ENCODE measurements at places on chromosomes 5 and 9.

DNA sequence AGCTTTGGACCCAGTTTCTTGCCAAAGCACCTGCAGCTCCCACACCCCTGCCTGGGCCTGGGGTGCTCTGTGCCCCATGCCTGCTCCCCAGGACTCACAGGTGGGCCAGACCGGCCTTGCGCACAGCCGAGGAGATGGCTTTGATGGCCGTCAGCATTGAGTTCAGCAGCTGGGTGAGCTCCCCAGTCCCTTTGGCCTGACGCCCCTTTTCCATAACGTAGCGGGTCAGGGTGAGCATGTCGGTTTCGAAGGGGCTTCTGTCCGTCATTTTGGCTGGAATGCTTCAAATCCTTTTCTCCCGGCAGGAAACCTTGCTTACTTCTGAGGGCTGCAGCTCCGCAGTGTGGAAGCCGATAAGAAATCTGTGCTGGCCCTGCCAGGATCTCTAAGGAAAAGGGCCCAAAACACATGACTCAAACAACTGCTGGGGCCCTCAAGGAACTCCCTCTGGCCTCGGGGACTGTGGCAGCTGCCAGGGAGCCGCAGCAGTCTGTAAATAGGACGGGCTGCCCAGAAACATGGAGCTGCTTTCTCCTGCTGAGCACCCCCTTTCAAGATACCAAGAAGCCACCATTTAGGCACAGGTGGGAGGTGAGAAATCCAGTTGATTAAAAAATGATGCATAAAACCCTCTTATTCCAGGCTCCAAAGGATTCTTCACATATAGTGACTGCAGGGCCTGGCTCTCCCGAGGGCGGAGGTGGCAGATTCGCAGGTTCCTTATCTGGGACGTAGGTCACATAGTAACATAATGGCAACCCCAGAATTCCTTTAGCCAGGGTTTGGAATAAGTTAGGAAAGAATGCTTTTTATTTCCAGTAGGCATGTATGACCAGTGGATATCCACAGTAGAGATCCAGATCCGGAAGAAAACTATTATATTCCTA, at the start of gene FBP2:
Gene FBP2 (minus strand): TSS at position 366 of the 887 bp plus-strand sequence. CDS start 98 bp downstream, at position 268.
- no peak for DNase-seq

DNA sequence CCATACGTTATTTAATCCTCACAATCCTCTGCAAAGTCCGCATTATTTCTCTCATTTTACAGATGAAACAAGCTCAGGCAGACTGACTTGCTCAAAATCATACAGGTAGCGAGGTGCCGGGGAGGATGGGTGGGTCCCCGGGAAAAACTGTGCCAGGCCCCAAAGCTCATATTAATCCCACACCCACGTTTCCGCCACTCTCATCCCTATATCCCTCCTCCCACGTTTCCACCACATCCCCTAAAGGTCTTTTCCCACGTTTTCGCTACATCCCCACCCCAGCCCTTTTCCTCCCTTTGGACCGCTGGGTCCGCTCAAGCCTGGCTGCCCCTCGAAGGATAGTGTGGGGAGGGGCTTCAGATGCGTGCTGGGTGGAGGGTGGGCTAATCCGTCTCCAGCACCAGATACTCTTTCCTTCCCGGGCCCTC, 434 bp upstream of the FSD1L start:
- DNase-seq = peak; percentile 17

DNA sequence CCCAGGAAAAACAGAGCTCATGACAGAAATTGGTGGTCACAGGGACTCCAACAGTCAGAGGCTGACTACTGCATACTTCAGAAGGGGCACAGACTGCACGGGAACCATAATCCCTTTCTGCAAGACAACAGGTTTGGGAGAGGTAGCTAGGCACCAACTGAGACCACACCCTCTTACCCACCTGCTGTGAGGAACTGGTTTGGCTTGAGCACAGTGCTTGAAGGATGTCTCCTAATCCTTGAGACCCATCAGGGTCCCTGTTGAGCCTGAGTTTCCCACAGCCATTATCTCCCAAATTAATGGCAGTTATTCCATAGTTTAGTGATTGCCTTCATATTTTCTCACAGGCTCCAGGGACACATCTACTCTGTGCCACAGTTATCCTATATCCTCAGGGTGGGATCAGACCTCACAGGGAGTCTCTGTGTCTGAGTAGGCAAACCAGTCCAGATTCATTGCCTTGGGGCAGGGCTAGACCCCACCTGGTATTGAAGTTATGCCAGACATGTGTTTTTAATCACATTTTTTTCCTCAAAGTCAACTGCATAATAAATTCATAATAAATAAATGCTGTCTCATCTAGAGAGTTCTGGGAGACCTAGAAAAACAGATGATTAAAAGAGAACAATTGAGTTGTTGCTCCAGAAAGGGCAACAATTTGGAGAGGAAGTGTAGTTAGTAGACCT, 9.3 kb upstream of the CAST start:
- no peak for DNase-seq

GRCh38 chr9:97985058-97985861, 2.1 kb downstream of the ANP32B start:
- DNase-seq = no peak

DNA sequence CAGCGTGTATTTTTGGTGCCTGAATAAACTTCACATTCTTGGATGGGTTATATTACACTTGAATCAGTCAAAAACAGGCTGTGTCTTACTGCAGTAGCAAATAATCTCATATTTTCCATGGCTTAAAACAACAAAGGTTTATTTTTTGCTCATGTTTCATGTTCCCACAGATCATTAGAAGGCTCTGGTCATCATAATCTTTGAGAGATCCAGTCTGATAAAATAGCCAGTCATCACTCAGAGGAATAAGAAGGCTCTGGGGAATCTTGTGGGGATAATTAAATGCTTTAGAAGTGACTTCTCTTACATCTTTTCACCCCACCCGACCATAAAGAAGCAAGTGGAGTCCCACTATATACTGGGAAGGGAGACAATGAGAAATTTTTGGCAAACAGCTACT, 417.7 kb downstream of the PSAT1 start:
- DNase-seq = peak; percentile 33

GRCh38 chr9:69593301-69593700, 78.9 kb downstream of the APBA1 start:
- no peak for DNase-seq

GRCh38 chr5:158485047-158485446, 614.7 kb downstream of the EBF1 start:
- no peak for DNase-seq

DNA sequence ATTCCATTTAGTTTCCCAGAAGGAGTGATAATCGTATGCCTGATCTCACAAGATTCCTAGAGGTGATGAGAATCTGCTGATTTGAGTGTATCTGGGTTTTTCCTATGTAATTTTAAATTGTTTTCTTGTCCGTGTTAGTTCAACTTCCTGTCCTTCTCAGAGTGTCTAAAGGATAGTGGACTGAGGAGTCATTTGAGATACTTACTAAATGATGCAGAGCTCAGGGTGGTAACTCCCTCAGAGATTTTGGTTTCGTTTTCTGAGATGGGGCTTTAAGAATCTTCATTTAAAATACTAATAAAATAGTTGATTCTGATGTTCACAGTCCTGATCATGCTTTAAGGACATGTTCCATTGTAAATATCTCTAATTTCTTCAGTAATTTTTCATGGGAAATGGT, 30.3 kb downstream of the MELK start:
- peak; percentile 48 for DNase-seq

- no peak for DNase-seq
These were observed 18.7 kb downstream of the IFT74 start for GRCh38 chr9:26974927-26975326.

DNA sequence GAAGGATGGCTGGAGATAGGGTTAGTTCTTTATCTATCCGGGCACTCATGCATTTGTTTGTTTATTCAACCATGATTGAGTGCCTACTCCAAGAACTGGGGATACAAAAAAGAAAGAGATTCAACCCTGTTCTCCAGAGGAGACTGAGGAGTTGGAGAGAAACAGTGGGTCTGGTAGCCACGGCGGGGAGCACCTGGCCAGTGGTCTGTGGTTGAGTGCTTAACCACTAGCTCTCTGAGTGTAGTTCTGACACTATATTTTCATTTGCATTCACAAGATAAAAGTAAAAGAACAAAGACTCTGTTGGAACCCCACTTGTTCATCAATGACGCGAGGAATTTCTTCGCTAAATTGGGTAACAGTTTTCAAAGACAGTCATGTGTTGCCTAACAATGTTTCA, 295.5 kb upstream of the MSX2 start:
- DNase-seq = no peak

- no peak for DNase-seq
These were observed 536.5 kb downstream of the CDK5RAP2 start for GRCh38 chr9:120043448-120043847.

DNA sequence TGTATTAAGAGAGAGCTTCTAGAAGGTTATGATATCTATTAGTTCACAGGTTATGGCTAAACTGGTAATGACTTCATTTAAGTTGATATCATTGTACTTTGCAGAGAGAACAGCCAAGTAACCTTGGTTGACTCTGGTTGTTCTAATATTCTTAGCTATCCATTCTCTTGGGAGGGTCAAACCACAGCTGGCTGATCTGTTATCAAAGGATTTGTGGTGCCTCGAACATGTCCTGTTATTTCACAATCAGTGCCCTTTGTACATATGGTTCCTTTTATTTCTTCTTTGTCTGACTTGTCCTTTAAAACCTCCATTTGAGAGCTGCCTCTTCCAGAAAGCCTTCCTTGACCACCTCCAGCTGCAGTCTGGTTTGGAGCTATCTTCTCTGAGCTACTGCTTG, 61.7 kb downstream of the PDE8B start:
- DNase-seq = no peak

DNA sequence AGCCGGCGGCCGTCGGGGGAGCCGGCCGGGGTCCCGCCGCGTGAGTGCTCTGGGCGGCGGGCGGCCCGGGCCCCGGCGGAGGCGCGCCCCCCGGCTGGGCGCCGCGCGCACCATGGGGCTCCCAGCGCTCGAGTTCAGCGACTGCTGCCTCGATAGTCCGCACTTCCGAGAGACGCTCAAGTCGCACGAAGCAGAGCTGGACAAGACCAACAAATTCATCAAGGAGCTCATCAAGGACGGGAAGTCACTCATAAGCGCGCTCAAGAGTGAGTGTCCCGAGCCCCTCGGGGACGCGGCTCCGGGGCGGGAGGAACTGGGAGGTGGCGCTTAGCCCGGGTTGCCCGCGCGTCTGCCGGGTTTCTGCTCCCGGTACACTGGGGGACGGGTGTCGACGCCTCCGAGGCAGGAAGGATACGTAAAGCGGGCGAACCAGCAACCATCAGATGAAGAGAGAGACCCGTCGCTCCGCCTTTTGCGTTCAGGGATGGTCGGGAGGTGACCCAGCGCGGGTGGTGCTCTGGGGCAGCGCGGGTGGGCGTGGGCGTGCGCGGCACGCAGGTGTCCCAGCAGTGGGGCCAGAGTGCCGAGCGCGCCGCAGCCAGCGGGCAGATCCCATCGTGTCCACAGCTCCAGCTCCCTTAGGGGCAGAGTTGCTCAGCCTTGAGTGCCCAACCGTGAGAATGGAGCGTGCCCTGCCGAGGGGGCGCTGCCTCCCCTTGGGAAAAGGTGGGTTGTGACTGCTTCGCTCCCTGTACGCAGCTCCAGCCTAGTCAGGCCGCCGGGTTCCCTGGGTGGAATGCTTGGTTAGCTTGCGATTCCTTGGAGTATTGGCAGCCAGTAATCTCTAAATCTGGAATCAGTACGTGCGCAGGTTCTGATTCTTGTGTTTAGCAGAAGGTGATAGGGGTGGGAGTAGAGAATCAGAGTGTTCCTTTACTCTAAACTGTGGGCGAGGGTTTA, 753 bp downstream of the ARHGAP26 start:
- DNase-seq = peak; percentile 60

DNA sequence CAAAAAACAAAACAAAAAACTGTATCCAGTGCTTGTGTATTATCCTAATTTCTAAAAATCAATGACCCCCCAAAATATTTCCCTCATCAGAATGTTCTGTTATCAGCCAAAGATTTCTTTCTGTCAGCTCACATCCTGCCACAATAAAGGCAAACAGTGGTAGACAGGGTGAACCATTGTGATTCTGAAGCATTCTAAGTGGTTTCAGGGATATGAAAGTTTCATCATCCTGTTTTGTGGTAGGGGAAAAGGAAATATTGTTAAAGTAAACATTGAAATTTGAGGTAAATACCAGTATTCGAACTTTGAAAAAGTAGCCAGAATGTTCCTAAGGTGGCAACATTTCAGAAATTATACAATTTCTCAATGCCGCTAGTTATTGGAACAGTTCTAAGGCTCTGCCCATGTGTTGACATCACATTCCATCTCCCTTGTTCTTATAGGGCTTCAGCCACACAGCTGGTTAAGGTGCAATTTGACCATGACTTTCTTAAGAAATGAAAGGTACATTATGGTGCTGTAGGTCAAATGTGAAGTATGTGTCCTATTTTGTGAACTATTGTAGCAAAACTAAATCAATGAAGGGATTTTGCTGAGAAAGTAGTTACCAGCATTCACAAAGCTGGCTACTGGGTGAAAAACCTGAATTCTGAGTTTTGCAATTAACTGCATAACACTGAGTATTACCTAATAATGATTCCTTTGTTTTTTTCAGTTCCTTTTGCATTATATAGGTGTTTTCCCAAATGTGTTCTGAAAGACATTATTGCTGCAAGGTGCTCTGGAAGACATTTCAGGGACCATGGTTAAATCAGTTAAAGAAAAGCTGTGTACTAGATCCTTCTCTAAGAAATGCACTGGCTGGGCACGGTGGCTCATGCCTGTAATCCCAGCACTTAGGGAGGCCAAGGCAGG, 107.6 kb upstream of the RASGRF2 start:
- DNase-seq = no peak

- DNase-seq = no peak
These were observed 9.4 kb upstream of the GM2A start for GRCh38 chr5:151243564-151243963.

DNA sequence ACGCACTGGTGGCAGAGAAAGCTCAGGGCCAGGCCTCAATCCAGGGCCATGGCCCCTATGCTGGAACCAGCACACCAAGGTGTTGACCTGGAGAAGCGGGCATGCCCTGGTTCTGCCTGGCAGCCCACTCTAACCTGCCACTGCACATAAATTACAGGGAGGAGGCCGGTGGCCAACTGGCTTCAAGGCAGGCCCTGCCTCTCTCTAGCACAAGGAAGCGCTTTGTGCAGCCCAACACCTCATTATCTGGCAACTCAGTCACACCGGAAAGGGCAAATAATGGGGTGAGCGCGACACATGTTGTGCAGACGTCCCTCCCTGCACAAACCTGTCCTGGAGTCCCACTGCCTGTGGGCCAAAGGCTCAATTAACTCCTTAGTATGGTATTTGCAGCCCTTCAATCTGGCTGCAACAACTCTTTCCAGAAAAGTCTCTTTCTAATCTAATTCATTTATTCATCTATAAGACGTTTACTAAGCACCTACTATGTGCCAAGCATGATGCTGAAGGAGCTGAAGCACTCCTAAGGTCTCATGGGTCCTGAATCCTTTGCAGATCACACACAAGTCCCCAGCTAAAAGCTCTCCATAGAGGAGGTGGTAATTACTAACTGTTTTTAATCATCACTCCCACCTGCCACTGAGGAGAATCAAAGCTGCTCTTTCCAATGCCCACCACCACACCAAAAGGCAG, 24.9 kb downstream of the SHB start:
- no peak for DNase-seq

GRCh38 chr9:129178568-129179382, 714 bp upstream of the IER5L start:
- DNase-seq = no peak
